ENCODE measurements at places on chromosomes 2 and 18.

DNA sequence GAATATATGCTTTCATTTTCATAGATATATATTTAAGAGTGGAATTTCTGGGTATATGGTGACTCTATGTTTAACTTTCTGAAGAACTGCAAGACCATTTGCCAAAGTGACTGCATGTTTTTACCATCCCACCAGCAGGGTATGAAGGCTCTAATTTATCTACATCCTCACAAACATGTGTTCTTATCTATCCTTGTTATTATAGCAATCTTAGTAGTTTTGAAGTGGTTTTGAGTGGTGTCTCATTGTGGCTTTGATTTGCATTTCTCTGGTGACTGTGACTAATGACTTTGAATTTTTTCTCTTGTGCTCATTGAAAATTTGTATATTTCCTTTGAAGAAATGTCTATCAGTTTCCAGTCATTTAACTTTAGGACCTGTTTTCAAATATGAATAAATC is 310.2 kb upstream of the NRP2 start:
- no peak for DNase-seq

GRCh38 chr2:101828673-101829334 is 131.3 kb downstream of the MAP4K4 start:
- DNase-seq = no peak

- DNase-seq = peak; percentile 46
Measured at GRCh38 chr18:11689669-11690565, 853 bp downstream of the GNAL start.

- DNase-seq = peak; percentile 58
Measured at GRCh38 chr2:109613081-109613921, 465 bp downstream of the SEPTIN10 start.

- peak; percentile 98 for DNase-seq
Measured at GRCh38 chr2:23926750-23927571, at the start of gene ATAD2B. TSS of gene ATAD2B (minus strand) at chr2:23927123. CDS start at chr2:23926770, 353 bp downstream.

DNA sequence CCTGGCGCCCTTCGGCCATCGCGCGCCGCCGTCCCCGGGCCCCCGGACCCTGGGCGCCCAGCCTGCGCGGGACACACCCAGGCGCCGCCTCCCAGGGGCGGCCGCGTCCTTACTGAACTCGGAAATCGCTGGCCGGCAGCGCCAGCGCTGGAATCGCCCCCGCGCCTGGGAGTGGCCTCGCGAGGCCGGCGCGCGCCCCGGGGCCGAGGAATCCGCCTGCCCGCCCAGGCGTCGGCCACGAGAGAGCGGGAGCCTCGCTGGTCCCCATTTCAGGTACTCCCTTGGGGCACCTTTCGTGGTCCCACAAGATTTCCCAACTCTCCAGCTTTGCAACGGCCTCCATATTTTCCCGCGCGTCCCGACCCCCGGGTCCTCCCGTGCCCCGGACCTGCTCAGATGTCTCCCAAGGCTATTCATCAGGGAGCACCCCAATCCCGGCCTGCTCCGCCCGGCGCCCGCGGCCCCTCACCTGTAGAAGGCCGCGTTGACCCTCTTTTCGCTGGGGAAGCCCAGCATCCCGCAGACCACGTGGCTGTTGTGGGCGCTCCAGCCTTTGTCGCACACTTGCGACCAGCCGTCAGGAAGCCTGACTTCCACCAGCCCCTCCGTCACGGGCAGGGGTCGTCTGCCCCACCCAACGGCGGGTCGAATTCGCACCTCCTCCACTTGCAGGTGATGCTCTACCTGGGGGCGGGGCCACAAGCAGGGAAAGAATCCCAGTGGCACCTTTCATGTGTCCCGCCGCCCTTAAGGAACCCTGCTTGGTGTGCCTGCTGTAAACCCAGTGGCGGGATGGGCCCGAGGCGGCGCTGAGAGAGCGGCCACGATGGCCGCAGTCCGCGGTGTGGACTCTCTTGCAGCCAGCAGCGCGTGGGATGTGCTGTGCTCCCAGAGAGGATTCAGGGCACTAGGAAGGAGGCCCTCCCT is 4.6 kb downstream of the LOXL3 start:
- peak; percentile 34 for DNase-seq

All from endothelial cell (in vitro differentiated cells).